ENCODE measurements at places on chromosomes 11 and 22.

DNA sequence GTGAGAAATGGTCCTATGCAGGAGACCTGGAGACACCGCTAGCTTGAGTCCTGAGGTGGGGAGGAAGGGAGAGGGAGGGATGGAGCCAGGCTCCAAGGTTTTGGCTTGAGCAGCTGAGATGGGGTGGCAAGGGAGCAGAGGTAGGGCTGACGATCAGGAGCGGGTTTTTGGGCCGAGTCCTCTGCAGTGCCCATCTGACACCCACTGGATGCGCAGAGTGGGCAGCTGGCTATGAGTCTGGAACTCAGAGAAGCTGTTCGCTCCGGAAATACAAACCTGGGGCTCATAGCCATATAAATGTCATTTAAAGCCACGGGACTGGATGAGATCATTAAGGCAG is 453 bp upstream of the MAFF start:
- no peak for DNase-seq

DNA sequence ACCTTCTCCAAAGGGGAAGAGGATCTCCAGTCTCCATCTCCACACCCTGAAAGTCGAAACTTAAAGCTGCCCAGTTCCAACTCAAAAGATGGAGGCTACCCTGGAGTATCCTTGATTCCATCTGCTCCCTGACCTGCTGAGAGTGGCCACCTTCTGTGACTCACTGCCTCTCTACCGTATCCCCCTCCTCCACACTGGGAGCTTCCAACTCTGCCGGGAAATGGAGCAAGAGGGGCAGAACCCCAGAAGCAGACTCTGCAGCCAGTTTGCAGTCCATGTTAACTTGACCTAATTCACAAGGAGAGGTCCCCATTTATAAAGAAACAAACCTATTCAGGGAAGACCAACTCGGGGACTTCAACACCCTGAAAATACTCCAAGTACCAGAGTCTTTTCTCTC is 22.0 kb upstream of the IRAG1 start:
- DNase-seq, result no peak

DNA sequence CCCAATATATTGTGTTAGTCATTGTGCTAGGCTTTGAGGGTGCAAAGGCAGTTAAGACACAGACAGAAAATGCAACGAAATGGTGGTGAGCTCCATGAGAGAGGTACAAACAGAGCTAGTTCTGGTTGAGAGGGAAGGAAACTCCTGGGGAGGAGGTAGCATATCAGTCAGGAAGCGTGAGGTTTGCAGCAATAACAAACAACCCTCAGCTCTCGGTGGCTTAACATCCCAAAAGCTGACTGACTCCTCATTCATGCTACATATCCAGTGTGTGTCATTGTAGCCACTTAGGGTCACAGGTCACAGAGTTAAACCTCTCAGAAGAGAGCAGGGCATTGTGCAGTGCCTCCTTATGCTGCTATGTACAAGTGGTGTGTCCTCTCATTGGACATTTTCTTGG is 1.7 kb upstream of the ST14 start:
- DNase-seq, result no peak

GRCh38 chr11:86740628-86741483 is 59.5 kb upstream of the PRSS23 start:
- peak; percentile 90 for DNase-seq

DNA sequence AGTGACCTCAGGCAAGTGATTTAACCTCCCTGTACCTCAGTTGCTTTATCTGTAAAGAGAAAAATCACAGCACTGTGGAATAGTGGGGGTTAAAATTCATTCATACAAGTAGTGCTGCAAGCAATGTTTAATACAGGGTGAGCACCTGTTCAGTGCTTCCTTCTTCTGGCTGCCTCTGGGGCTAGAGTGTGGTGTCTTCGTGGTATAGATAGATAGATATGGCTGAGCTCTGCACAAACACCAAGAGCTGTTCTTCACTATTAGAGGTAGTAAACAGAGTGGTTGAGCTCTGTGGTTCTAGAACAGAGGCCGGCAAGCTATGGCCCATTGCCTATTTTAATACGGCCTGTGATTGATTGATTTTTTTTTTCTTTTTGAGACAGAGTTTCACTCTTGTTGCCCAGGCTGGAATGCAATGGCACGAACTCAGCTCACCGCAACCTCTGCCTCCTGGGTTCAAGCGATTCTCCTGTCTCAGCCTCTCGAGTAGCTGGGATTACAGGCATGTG is 32.9 kb downstream of the LIMK2 start:
- DNase-seq, result no peak

GRCh38 chr11:95330302-95330701 is 99.3 kb upstream of the SESN3 start:
- no peak for DNase-seq

GRCh38 chr11:19698493-19699292 is 13.9 kb upstream of the NAV2 start:
- no peak for DNase-seq

- DNase-seq, result no peak
Measured at GRCh38 chr22:48018346-48018745, 1255.9 kb downstream of the TBC1D22A start.

DNA sequence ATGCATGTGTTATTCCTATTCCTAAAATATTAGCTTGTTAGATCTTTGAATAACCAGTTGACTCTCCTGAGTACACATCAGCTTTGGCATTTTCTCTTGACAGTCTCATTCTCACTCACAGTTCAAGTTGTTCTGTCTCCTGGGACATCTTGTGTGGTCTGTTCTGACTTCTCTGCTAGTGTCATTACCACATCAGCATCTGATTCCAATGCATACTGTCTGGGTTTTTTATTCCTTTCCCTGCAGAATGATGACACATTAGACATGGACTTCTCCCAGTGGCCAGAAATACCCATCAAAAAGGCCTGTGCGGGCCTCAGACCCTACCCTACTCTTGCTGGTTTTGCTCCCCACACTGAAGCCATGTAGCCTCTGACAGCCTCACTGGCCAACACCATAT is 2.7 kb downstream of the ZNF74 start:
- peak; percentile 38 for DNase-seq

- DNase-seq, result no peak
Measured at GRCh38 chr11:127137771-127138280, 137.3 kb upstream of the KIRREL3 start.

DNA sequence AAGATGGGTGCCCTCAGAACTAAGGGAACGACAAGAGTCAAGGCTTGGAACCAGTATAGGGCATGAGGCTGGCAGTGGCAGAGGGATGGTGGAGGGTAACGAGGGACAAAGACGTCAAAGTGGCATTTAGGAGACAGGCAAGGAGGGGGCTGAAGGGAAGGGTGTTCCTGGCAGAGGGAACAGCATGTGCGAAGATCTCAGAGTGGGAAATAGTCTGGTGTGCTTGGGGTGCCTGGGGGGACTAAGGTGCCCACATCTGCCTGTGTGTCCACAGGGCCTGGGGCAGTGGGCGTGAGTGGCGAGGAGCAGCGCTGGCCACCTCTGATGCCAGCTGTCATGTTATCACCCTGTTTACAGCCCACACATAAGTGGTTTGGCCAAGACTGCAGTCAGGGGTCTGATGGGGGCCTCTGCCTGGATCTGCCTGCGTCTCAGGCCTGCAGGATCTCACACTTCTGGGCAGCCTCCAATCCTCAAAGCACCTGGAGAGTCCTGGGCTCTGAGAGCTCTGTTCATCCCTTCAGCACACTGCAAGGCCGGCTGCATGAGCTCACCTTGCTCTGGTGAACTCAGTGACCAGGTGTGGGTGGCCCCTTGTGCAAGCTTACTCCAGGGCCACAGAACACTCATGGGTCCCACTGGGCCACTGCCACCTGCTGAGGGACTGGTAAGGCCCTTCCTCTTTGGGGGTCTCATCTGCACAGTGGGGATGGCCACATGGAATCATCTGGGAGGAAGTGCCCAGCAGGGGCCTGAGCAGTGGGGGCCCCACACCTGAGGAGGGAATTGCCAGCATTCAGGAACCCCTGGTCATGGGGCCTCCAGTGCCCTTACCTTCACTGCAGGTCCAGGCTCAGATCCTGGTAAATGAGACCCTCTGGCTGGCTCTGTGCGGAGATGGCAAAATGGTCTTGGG is 89.7 kb upstream of the SHISAL1 start:
- no peak for DNase-seq

DNA sequence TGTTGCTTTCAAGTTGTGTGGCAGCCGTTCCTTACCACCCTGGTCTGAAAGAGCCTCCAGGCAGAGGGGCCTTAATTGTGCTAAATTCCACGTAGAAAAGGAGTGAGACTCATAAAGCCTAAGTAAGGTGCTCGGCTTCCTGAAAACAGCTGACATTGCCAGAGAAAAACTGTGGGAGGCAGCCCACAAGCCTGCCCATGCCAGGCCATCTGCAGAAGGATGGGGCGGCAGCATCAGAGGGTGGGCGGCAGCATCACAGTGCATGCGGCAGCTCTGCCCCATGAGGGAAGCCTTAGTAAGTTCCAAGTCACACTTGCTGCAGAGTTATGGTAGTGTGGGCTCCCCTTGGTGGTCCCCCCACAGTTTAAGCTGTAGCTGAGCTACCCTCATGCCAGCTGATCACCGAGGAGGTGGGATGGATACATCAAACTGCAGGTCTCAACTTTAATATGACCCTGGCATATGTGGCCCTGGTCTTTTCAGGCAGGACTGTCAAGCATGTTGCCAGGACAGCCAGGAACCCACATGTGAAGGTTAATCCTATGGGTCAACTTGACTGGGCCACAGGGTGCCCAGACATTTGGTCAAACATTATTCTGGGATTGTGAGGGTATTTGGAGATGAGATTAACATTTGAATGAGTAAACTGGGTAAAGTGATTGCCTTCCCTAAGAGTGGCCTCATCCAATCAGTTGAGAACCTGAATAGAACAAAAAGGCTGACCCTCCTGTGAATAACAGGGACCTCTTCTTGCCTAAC is 3.1 kb upstream of the EIF3F start:
- no peak for DNase-seq

DNA sequence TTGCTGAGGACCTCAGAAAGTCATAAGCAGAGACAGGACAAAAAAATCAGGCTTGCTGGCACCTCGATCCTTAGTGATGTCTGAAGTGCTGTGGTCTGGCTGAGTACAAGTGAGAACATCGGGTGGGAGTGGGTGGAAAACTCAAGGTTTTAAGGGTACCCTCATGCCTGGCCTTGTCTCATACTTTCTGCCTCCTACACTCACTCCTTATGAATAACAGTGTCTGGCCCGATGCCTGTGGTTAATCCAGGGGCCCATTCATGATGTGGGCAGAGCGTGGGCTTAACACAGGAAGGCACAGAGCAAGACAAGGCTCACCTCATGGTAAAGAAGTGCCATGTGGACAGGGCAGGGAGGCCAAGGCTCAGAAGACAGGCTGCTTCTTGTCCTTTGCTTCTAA is 11.0 kb upstream of the UCP3 start:
- no peak for DNase-seq

- no peak for DNase-seq
Measured at GRCh38 chr11:11229647-11230046, 123.4 kb downstream of the CSNK2A3 start.

- DNase-seq, result no peak
Measured at GRCh38 chr11:808427-809286, 1.1 kb upstream of the RPLP2 start.

GRCh38 chr11:83285771-83286528 is at the start of gene CCDC90B:
Gene CCDC90B, minus strand, starts transcription at chr11:83286367. Its CDS starts 395 bp downstream, at chr11:83285972.
- peak; percentile 84 for DNase-seq

- no peak for DNase-seq
Measured at GRCh38 chr22:46148816-46149511, 1.4 kb upstream of the PPARA start.

GRCh38 chr11:1978720-1979473 is 18.7 kb downstream of the H19 start:
- DNase-seq, result no peak

DNA sequence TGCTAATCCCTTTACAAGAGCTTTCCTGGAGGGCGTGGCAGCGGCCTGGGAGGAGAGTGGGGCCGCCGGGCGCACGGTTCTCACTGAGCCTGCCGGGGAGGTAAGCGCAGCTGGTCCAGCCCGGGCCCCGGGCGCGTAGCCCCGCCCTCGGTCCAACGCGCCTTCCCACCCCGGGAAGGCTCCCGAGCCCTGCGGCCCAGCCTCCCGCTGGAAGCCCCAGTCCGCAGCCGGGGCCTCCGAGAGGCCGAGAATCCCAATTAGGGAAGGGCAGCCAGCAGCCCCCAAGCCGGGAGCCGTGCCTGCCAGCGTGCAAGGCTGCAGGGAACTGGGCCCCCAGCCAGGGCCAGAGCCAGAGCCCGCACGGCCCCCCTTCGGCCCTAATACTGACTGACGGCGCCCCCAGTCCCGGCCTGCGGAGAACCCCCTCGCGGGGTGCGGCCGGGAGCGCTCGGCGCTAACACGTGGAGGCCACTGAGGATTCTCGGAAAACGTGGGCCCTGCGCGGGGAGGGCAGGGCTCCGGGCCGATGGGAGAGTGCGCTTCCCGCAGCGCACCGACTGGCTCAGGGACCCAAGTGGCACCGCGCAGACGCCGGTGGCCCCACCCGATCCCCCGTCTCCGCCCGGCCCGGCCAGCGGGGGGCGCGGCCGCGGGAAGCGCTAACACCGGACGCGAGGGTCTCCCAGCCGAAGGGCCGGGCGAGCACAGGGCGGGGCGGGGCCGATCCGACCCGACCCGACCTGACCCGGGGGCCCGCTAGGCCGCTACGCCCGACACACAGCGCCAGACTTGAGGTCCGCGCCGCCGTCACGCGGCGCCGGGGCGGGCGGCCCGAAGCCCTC is 5.7 kb downstream of the ZFTA start:
- no peak for DNase-seq

DNA sequence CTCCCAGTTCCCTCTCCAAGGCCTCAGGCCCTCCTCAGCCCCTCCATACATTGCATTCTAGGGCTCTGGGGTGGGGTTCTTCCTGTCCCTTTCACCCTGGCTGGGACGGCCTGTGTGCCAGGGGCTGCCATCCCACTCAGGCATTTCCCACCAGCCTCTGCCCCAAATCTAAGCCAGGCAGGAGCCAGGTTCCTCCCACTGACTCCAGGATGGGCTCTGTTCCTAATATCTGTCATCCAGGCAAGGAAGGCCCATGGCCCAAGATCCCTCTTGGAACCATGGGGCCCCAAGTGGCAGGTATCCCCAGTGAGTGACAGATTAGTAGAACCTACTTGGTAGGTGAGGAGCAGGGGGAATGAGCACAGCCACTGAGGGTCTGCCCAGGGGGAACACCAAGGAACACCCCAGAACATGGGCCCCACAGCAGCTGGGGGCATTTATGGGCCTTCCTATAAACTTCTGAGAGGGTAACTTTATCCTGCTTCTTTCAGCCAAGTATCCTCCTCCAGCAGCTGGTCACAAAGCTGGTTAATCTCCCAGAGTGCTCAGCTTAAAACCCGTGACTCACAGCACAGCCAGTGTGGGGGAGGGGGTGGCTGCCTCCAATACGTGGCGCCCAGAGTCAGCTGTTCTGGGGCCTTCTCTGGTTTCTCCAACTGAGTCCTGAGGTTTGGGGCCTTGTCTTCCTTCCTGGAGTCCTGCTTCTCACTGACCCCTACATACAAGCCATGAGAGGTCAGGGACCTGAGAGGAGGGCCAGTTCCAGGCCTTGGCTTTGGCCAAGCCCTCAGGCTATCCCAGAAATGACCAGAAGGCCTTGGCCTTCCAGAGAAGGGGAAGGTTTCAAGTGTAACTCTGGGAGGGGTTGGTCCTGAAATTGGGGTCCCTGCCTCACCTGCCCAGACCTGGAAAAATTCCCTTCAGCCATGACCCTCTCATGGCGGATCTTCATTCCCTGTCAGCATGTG is 19.9 kb upstream of the MYOD1 start:
- no peak for DNase-seq

- no peak for DNase-seq
Measured at GRCh38 chr11:109892321-109892794, 200.8 kb upstream of the ZC3H12C start.

- no peak for DNase-seq
Measured at GRCh38 chr22:36739185-36739584, 35.6 kb upstream of the CACNG2 start.

Data from AG04449 (cell line).